ENCODE measurements at places on chromosomes 11 and 22.

GRCh38 chr11:79940974-79941735 is 500.3 kb upstream of the TENM4 start:
- peak; percentile 35 for DNase-seq

DNA sequence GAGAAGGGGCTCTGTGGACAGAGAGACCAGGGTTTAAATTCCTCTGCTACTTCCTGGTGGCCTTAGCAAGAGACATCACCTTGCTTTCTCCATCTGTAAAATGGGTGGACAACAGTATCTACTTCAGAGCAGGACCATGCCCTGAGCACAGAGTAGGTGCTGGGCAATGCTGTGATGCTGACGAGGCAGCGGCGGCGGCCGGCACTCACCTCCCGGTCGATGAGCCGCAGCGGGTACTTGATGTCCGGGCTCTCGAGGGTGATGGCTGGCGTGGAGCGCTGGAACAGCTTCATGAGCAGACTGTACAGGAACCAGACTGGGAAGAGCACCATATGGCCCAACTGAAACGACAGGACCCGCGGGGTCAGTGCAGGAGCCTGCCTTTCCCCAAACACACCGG is 3.9 kb downstream of the ATP5MGL start:
- no peak for DNase-seq

- peak; percentile 57 for DNase-seq
These were observed 5.4 kb upstream of the C11orf86 start for GRCh38 chr11:66969584-66970225.

DNA sequence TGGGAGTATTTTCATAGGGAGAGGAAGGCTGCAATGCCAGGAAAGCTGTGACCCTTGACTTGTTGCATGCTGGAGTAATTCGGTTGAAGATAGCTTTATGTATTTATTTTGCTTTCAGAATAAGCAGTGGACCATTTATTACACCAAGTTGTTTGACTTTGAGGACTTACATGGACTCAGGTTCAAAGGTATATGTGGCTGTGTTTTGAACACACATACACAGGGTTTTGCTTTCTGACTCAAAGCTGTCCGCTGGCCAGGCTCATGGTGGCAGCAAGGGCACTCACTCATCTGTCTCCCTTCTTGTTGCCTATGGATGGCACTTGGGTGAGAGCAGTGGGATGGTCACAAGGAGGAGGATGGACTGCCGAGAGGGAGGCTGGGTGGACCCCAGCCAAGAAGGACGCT is 6.5 kb downstream of the TIMP3 start:
- no peak for DNase-seq

DNA sequence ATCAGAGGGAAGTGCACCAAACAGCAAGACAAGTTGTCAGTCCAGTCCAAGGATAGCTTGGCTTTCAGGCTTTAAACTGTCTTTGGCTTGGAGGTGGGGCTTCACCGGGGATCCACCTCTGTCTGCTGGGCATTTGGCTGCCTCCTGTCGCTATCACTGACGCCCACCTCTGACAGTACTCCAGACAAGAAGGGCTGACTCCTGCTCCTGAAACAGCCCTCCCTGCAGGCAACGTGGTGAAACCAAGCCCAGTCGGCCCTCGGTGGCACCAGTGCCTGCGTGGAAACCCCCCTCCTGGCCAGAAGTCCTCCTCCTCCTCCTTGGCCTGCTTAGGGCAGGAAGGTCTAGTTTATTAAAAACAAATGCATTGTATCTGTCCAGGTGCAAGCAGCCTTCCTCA is 16.9 kb downstream of the DHCR7 start:
- DNase-seq: no peak

- DNase-seq: no peak
These were observed 55.3 kb downstream of the TRMU start for GRCh38 chr22:46390652-46391301.

- no peak for DNase-seq
These were observed 40.4 kb upstream of the RAPSN start for GRCh38 chr11:47489395-47489755.

- no peak for DNase-seq
These were observed 48.2 kb downstream of the ADM start for GRCh38 chr11:10352921-10353550.

- DNase-seq: peak; percentile 73
These were observed 2.7 kb downstream of the RNH1 start for GRCh38 chr11:504053-504993.

DNA sequence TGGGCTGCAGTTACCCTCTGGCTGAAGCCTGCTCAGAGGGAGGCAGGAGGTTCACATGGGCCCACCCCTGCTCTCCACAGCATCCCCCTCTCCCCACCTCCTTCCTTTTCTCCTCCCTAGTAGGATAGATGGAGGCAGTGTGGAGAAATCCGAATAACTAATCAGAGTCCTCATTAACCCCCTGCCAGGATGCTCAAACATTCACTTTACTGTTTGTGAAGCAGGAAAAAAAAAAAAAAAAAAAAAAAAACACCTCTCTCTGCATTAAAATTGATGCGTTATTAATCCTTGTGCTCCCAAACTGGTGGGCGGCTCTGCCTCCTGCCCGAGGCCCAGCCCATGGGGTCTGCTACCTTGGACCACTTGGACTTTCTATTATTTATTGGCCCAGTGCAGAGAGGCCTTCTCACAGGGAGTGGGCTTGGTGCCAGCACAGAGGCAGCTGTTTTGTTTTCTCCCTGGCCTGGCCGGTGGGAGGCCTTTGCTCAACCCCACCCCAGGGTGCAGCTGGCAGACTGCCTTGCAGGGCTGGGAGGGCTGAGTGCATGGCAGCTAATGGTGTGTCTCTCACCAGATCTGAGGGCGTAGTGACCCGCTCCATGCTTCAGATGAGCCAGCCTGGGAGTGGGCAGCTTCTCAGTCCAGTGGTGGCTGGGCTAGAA is 150.7 kb downstream of the PKNOX2 start:
- peak; percentile 65 for DNase-seq

GRCh38 chr22:42889304-42889703 is 32.2 kb upstream of the ARFGAP3 start:
- no peak for DNase-seq

GRCh38 chr11:78954696-78955095 is 380.0 kb upstream of the NARS2 start:
- DNase-seq: no peak

DNA sequence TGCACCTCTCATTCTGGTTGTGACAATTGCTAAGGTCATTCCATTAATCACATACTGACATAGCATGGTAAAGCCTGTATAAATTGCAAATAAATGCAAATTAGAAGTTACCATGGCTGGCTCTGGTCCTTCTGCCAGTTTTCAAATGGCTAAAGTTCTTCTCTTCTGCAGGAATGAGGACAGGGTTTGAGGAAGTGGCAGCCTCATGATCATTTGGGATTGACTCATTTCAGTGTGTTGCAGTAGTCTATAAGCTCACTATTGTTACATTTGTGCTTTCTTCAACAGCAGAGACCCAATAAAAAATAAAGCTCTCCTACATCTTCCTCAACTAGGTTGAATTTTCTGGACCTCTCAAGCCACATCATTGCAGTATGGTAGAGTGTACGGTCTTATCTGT is 60.3 kb downstream of the NECTIN1 start:
- no peak for DNase-seq

GRCh38 chr11:102800767-102801166 is 2.8 kb upstream of the MMP1 start:
- no peak for DNase-seq

DNA sequence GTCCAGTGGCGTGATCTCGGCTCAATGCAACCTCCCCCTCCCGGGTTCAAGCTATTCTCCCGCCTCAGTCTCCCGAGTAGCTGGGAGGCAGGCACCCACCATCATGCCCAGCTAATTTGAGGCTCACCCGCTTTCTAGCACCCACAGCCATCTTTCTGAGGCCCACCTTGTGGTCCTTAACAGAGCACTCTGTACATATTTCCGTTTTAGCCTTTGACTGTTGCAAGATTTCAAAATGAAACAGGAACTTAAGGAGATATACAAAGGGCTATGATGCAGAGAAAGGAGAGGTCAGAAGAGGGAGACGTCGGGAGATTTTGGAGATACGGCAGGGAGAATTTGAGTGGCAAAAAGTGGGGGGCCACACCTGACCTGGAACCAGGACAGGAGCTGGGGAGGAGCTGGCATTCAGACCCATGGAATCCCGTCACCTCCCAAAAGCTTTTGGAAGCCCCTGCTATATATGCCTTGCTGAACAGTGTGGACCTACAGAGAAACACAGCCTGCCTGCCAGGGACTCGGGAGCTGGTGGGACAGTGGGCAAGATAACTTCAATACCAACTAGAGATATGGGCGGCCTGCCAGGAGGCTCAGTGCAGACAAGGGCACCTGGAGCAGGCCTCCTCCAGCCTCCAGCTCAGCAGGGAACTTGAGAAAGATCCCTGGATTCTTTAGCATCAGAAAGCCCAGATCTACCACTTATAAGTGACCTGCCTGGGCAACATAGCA is 8.0 kb upstream of the CLCF1 start:
- no peak for DNase-seq

- DNase-seq: no peak
These were observed 852 bp downstream of the BUD13 start for GRCh38 chr11:116771935-116772334.

GRCh38 chr22:43260331-43261231 is 73.6 kb upstream of the TTLL12 start:
- no peak for DNase-seq

GRCh38 chr11:72930008-72930407 is 115.8 kb downstream of the ATG16L2 start:
- DNase-seq: peak; percentile 33

GRCh38 chr11:106288822-106289387 is 211.4 kb downstream of the AASDHPPT start:
- DNase-seq: no peak

GRCh38 chr11:111246956-111247355 is 1.4 kb downstream of the POU2AF2 start:
- DNase-seq: no peak

DNA sequence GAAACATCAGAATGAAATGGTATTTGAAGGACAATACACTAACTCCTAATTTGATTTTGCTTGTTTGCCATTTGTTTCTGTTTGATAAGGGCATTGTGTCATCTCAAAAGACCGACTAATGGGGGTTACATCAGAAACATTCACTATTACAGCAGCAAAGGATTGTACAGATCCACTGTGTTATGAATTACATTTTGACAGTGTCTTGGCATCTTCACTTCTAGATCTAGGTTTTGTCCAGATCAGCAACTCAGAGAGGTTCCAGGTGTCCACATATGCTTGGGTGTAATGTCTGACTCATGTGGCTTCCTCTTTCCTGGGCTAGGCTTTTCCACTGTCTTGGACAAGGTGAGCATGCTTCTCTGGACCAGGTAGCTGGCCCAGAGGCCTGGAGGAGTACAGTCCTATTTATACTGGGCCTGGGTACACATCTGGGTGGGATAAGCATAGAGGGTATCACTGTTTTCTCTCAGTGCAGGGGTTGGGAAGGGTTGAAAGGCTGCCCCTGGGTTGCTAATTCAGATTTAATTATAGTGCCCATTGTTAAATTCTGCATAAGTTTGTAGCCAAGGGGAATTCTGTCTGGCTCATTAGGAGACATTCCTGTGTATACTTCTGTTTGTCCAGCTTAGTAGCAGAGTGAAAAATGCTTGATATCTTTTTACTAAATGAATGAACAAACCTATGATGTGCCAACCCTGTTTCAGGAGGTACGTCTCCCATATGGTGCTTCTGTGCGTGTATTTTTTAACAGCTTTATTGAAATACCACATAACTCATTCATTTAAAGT is 23.8 kb downstream of the DDI1 start:
- DNase-seq: peak; percentile 72

DNA sequence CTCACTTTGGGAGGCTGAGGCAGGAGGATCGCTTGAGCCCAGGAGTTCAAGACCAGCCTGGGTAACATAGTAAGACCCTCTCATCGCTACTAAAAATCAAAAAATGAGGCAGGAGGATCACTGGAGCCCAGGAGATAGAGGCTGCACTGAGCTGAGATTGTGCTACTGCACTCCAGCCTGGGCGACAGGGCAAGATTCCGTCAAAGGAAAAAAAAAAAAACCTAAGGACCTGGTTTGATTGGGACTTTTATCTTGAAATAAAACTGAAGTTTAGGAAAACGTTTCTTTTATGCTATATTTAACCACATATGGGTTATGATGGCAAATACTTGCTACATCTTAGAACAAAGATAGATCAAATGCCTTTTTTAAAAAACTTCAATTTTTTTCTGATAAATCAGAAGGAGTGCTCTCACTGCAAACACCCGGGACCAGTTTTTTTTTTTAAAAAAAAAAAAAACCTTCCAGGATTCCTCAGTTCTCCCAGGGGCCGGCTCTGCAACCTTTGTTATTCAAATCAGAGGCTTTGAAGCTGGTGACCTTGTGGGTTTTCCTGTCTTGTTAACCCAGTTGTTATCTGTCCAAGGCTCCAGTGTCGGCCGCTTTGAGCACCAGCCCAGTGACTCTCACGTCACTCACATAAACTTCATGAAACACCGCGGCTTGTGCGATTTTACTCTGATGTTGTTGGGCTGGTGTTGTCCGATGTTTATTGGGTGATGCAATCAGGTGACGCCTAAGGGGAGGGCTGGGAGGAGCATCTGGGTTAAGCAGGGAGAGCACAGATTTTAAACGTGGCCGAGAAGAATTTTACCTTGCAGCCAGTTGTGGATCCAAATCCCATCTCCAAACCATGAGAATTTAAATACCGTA is 24.7 kb upstream of the SLC22A12 start:
- DNase-seq: peak; percentile 94

DNA sequence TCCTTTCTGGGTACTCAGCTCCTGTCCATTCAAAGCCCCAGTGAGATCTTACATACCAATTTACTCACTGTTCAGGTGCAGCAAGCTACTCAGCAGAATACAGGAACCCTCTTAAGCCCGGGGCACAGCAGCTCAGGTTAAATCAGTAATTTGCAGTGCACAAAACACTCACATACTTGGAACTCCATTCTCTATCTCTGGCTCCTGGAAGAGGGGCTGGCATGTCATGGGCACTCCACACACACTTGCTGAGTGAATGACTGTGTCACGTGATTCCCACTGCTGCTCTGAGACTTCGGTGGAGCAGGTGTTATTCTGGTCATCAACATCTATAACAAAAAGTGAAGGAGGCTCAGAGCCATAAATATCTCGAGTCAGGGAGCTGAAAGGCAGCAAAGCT is 157.3 kb upstream of the BDNF start:
- no peak for DNase-seq

DNA sequence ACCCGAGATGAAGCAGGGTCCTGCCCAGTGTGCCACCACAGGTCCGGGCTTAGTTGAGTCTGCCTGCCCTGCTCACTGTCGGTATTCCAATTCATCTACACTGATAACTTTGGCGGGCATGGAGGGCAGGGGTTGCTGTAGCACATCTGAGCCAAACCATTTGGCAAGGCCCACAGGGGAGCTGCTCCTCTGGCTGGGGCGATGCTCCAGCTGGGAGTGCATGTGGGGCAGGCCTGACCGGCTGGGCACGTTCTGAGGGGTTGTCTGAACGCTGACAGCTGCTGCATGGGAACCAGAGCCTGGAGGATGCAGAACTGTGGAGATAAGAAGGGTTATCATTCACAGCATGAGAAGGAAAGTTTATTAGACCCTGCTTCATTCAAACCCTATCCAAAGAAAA is 40.4 kb downstream of the DRG1 start:
- no peak for DNase-seq

GRCh38 chr11:121714351-121714750 is 261.6 kb upstream of the SORL1-AS1 start:
- DNase-seq: no peak

Measured in MCF 10A (cell line).